ENCODE measurements at places on chromosomes 7 and 10.
A peak's percentile ranks its signal among the peaks of the same experiment; 100 is the strongest.

GRCh38 chr10:35723059-35723458 lies 81.0 kb upstream of the FZD8 start:
- DNase-seq: no peak

DNA sequence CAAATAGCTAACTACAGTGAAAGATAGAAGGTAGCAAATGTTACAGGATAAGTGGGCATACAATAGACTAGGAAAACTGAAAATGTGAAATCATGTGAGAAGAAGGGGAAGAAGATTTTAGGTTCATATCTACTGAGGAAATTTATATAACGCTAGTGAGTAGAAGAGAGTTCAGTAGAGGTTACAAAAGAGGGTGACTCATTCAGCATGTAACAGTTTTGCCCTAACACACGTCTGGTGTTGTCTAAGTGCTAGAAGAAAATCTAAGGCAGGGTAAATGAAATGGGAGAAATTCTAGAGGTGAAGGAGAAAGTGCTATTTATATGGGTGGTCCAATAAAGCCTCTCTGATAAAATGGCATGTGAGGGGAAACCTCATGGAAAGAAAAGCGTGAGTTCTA lies 731.4 kb upstream of the POT1 start:
- no peak for DNase-seq

- DNase-seq: no peak
These were observed 150.1 kb downstream of the PLPP4 start for GRCh38 chr10:120607016-120607709.

DNA sequence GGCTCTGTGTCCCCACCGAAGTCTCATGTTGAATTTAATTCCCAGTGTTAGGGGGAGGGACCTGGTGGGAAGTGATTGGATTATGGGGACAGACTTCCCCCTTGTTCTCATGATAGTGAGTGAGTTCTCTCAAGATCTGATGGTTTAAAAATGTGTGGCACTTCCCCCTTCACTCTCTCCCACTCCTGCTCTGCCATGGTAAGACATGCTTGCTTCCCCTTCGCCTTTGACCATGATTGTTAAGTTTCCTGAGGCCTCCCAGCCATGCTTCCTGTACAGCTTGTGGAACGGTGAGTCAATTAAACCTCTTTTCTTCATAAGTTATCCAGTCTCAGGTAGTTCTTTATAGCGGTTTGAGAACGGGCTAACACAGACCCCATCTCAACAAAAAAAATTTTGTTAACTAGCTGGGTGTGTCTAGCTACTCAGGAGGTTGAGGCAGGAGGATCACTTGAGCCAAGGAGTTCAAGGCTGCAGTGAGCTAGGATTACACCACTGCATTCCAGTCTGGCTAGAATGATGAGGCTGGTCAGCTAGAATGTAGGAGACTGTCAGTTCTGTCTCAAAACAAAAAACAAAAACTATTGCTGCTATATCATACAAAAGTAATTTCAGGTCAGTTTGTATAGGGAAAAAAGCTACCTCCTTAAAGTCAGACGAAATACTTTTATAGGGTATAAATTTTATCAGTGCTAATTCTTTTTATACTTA lies 57.7 kb downstream of the ATAD1 start:
- no peak for DNase-seq

GRCh38 chr10:108037061-108037460 lies 872.6 kb upstream of the SORCS1 start:
- DNase-seq: no peak

DNA sequence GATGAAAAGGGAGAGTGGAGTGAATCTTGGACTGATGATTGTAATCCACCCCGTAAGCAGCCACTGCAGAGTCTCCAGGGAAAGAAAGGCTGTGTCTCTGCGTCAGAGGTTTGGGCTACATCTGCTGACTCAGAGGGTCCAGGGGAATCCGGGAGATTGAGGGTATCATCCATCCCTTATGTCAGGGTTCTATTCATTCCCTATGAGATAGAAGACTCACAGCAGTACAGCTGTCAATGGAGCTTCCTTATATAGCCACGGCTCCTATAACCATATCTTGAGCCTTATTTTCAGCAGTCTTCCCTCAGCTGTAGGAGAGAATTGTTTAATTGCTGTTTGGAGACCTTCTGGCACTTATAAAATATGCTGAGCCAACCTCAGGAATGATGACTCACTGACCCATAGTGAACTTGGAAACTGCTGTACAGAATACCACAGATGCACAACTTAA lies 558.2 kb upstream of the PFKP start:
- DNase-seq: no peak

GRCh38 chr10:100987685-100988049 lies 324 bp downstream of the TWNK start:
- no peak for DNase-seq

GRCh38 chr10:34193931-34194626 lies 621.0 kb downstream of the PARD3 start:
- no peak for DNase-seq

GRCh38 chr10:131977323-131978096 lies 4.2 kb downstream of the BNIP3 start:
- no peak for DNase-seq

DNA sequence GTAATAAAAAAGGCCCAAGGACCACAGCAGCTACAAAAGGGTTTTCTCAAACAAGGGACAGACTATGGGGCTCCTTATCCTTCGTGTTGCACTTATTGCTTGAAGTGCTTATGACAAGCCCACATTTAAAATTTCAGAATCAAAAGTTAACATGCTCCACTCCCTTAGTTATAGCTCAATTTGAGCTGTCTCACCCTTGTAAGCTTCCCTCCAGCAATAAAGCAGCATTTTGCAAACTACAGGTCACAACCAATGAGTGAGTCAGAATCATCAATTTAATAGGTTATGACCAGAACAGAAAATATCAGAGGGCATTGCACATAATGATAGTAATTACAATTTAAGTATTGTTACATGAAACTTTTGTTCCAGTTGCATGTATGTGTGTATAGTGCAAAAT lies 53.0 kb downstream of the IMMP2L start:
- DNase-seq: no peak

GRCh38 chr7:26199301-26200037 lies 1.1 kb downstream of the HNRNPA2B1 start:
- DNase-seq: peak; percentile 74

DNA sequence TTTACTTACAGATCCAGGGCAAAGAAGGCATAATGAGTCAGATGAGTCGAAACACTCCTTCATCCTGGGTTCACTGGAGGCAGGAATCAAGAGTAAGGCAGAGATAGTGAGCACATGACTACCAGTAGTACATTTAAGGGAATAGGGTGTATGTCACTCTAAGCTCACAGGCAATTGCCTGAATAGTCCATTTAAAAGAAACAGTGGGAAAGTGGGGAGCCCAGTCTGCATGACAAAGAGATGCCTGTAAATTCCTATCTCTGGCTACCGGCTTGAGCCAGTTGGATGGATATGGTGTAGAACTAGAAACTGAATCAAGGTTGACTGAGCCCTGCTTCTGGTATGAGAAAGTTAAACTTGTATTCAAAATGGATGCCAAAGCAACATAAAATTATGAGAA lies 861.5 kb upstream of the ZWINT start:
- no peak for DNase-seq

Measured in activated CD4-positive, alpha-beta T cell treated with anti-CD3 and anti-CD28 coated beads, Interleukin-2, amount 10 ng/mL, durations not matched to agents 7 days and 5 days (primary cell).